GM13977 (cell line): ENCODE measurements at places on chromosomes 1 and 21.

DNA sequence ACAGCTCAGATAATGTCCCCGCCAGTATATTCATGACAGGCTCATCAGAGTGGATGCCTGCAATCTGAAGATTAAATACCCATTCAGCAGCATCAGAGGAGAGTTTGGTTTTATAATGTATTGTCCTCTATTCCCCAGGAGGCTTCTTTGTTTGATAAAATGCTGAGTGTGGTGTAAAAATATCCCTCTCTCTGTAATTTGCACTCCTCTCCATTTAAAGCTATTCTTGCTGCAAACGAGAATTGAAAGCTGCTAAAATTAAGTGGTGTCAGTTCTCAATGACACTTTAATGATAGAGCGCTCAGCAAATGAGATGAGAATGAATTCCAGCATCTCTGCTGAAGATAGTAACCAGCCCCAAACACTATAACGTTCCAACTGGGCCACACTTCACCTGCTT is 205.7 kb upstream of the RRP15 start:
- no peak for DNase-seq

- DNase-seq: no peak
These were observed 136.5 kb downstream of the ZSCAN20 start for GRCh38 chr1:33608825-33609400.

GRCh38 chr1:157562515-157562914 is 10.2 kb upstream of the FCRL5 start:
- no peak for DNase-seq

- DNase-seq: no peak
These were observed 71.0 kb upstream of the GNG4 start for GRCh38 chr1:235720544-235720943.

DNA sequence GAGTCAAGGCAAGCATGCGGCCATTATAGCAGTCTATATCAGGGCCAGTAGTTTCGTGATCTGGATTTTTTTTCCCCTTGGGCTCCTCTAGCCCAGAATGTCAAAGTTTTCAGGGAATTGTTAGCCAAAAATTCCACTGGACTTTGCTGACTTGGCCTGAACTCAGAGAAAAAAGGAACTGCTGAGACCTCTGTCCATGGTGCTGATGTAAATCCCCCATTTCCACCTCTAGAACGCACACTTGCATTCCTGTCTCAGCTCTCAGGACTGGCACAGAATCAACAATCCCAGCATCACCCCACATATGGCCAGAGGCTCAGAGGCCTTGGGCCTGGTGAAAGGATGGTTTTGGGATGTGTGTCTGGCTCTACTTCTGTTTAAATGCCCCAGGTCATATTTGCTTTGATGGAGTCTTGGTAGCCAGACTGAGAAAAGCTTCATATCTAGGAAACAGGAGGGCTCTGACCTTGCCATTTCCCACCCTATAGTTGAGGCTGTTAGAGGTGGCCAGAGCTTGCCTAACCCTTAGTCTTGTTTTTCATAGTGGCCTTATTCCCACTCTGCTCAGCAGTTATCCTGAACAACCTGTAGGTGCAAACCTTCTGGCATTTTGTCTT is 16.9 kb upstream of the EFCAB14 start:
- DNase-seq: peak; percentile 35

- no peak for DNase-seq
These were observed 62.4 kb downstream of the KIRREL1 start for GRCh38 chr1:158055854-158056253.

GRCh38 chr1:78726686-78727085 is 77.1 kb downstream of the IFI44 start:
- DNase-seq: no peak

GRCh38 chr1:151189637-151190445 is at the start of gene VPS72:
Gene VPS72 (minus strand): TSS chr1:151190197. CDS start chr1:151190121, 76 bp downstream.
- DNase-seq: peak; percentile 90

GRCh38 chr1:200139661-200140250 is 112.2 kb downstream of the NR5A2 start:
- peak; percentile 58 for DNase-seq
